ENCODE measurements at places on chromosomes 1 and 21.

- DNase-seq, result no peak
Measured at GRCh38 chr1:31871703-31872102, 55.9 kb upstream of the SPOCD1 start.

DNA sequence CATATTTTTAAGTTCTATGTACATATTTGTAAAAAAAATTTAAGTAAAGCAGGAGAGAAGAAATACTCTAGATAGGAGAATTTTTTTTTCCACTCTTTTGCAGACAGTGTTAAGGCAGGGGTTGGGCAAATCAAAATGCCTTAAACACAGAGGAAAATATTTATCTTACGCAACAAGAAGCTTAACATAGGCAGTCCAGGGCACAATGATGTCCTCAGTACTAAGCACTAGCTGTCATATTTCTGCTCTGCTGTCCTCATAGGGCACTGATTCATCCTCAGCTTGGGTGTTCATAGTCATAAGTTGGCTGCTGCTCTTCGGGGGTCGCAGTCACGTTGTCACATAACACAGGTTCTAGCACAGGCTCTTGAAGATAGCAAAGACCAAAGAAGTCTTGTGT lies 247.4 kb downstream of the PTBP2 start:
- DNase-seq, result no peak

DNA sequence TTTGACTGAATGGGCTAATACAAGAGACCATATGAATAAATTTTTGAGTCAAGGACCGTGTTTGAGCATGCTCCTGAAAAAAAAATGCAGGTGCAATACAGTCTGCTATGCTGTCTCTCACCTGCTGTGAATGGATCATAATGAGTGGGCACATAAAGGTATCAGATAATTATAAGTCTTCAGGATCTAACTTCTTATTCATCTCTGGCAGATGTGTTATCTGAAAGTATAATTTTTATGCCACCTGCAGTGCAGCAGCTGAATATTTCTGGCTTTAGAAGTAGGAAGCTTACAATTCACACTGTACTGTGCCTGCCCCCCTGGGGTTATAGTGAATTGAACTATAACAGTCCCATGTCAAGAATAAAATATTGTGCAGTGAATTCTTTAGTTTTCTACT lies 333.3 kb downstream of the MRPL39 start:
- DNase-seq, result no peak

GRCh38 chr1:43269627-43270375 lies at the start of gene TMEM125:
TMEM125 (plus strand) TSS chr1:43269983; CDS start chr1:43272723, 2,740 bp downstream.
- DNase-seq, result no peak

GRCh38 chr1:10216090-10216749 lies 5.8 kb downstream of the KIF1B start:
- no peak for DNase-seq

DNA sequence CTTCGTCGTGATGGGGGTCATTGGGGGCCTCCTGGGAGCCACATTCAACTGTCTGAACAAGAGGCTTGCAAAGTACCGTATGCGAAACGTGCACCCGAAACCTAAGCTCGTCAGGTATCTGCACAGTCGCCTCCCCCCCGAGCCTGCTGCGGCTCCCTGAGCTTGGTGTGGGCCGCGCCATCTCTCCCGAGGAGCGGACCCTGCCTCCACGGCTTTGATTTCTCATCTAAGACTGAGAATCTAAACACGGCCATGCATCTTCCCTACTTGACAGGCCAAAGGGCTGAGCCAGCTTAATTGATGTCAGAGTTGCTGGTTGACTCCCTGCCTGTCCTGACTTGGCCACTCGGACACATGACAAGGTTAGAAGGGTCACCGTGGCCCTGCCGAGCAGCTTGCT lies 19.1 kb downstream of the NPPA start:
- no peak for DNase-seq

GRCh38 chr1:83742446-83742845 lies 256.5 kb downstream of the TTLL7 start:
- DNase-seq, result no peak

DNA sequence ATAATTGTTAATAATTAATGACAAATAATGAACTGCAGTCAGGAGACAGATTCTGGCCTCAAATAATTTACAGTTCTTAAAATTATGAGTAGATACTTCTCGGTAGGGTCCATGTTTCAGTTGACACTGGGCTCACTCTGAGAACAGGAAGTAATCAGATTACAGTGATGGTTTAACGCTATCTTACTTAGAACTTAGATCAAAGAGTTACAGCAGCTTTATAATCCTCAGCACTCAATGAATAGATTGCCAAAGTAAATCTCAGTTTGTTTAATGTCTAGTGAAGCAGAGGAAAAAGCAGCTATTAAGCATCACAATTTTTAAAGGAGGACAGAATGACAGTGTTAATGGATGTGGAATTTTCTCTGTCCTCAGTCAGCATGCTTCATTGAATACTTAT lies 79.6 kb downstream of the PDE4B start:
- no peak for DNase-seq

DNA sequence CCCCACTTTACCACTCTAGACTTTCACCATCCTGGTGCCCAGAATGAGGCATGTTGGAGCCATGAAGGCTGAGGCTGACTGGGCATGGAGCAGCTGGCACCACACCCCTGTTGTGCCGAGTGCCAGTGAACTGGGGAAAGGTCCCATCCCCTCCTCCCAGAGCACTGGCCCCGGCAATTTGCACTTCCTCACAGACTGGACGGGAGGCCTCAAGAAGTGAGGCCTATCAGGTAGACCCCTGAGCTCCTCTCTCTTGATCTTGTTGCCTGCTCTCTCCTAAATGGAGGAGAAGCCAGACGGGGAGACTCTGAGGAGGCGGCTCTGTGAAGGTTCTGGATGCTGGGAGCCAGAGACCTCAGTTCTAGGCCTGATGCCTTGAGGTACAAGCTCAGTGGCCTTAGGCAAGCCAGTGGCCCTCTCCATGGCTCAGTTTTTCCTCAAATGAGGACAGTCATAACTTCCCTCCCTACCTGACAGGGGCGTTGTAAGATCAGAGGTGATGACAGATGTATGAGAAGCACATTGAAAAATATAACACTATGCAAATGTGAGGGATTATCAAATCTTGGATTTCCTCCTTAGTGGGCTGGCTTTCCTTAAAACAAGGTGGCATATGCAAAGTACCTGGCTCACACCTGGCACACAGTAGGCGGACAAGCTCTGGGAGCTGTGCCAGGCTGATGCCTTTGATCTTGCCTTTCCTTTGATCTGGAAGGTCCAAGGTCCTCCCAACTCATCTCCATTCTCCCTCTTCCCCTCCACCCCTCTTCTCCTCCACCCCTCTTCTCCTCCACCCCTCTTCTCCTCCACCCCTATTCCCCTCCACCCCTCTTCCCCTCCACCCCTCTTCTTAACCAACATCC lies 6.7 kb downstream of the GRHL3 start:
- DNase-seq, result no peak

DNA sequence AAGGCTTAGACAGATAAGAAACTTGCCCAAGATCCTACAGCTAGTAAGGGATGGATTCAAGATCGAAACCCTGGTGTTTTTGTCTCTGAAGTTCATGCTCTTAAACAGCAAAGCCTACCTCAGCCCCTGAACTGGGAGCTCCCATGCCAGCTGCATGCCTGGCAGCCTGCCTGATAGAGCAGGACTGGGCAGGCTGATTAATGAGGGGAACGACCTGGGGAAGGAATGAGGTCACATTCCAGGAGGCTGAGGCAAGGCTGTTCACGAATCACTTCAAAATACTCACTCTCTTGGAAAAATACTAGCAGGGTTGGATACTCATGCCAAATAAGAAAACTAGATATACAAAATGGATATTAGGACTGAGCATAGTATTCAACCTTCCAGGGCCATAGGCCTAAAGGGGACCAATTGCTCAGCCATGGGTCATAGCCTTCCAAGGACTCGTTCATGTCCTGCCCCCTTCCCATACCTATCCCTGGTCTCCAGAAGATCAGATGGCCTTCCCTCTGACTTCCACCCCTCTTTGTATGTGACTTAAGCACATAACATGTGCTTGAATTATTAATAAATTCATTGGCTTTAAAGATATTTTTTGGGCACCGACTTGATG lies 15.6 kb upstream of the TACSTD2 start:
- no peak for DNase-seq

DNA sequence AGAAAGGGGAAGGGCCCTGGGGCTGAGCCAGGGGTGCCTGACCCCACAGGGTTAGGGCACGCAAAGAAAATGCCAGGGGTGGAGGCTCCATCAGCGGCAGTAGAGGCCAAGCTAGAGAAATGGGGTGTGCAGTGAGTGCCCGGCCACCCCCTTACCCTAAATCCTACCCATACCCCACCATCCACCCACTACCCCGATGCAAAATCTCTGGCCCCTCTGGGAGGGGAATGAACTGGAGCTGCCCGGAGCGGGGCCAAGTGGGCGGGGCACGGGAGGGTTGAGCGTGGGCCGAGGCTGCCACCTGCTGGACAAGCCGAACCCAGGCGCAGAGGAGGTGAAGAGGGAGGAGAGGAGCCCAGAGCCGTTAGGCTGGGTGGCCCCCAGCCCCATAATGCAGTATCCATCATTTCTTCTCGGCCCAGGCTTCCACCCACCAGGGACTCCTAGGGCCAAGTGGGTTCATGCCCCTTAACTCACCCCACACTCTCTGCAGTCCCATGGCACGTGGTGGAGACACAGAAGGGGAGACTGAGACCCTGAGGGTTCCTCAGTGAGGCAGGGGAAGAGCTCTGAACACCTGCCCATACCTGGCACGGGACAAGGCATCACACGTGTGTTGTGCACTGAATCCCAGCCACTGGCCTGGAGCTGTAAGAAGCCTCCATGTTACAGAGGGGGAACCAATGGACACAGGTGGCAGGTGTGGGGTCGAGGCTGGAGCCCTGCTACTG lies 1.4 kb upstream of the C1QC start:
- peak; percentile 58 for DNase-seq

- no peak for DNase-seq
Measured at GRCh38 chr1:27403931-27404330, 11.5 kb downstream of the GPR3 start.

- DNase-seq, result no peak
Measured at GRCh38 chr21:35945089-35945671, 115.1 kb downstream of the SETD4 start.

DNA sequence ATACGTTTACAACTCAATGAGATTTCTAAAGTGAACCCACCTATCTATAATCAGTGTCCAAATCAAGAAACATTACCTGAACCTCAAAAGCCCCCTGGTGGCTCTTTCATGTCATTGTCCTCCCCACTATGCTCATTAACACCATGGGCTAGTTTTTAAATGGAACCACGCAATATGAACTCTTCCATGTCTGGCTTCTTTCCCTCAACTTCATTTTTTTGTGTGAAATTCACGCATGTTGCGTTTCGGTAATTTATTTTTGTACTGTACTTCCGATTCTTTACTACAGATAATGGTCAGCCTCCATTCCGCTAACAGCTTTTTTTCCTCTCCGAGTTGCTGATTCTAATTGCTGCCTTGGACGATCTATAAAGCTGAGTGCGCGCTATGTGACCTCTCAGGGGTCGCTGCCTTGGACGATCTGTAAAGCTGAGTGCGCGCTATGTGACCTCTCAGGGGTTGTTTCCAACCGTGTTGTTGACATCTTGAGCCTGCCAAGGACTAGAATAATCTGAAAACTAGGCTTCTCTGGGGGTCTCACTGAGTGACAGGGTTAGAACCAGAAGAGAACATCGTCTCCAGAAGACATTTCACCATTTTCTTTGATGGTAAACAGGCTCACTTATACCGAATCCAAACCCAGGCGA lies 1.1 kb upstream of the CACYBP start:
- no peak for DNase-seq

DNA sequence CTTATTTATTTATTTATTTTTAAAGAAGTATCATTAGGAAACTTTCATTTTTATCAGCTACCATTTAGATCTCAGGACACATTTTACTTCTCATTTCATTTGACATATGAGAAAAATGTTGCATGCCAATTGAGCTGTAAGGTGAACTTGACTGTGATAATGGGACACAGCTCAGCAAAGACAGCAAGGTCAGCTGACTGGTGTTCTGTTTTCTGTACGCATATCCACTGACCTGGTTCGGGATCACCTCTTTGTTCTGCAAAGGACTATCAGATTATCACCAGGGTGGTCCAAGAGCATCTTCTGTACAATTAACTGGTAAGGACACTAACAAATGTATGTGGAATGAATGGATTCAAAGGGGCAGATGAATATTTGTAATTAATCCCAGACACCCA lies 51.9 kb downstream of the TEX35 start:
- no peak for DNase-seq

GRCh38 chr1:116844775-116845174 lies 64.9 kb upstream of the PTGFRN start:
- DNase-seq, result no peak

DNA sequence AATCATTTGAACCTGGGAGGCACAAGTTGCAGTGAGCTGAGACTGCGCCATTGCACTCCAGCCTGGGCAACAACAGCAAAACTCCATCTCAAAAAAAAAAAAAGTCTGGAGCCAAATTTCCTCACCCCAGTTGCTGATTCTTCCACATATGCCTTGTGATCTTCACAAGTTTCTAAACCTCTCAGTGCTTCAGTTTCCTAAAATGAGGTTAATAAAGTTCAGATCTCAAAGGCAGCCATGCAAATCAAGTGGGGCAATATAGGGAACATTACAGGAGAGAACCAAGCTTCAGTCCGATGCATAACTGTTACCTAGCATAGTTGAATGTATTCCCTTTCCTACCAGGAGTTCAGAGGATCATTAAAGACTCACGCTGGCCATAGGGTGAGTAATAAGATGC lies 4.8 kb downstream of the ITLN1 start:
- no peak for DNase-seq

DNA sequence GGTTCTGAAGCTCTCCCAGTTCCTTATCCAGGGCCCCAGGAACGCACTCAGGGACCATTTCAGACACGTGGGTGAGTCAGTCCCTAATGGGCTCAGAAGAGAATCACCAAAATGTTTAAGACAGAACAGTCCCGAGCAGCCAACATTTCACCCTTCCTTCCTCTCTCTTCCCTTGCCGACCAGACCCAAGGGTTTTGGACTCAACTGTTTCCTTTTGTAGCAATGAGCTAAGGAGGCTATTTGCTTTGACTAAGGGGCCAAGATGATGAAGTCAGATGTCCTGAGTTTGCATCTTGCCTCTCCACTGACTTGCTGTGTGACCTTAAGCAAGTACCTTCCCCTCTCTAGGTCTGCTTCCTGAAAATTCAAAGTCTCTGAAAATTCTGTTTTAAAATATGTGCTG lies 472.3 kb upstream of the VAMP3 start:
- DNase-seq, result no peak

GRCh38 chr21:45998276-45998701 lies 16.7 kb downstream of the COL6A1 start:
- no peak for DNase-seq

DNA sequence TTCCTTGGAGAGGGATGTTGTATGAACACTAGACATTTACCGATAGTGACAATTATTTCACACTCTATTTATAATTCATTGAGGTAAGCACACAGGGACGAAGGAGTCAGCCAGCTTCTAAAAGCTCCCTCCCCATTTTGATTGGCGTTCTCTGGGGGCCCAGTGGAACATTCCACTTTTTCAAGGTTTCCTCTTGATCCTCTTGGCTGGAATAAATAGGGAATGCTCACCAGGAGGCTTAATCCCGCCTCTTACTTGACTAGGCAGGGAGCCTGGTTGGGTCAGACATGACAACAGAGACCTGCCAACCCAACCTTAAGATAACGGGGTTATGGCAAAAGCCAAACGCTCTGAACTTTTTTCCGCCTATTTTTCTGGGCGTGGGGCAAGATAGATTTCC lies 974 bp downstream of the ACTN2 start:
- DNase-seq, result no peak
